Activated CD4-positive, alpha-beta T cell treated with anti-CD3 and anti-CD28 coated beads for 1 hour (primary cell): ENCODE measurements at places on chromosomes 2 and 18.

DNA sequence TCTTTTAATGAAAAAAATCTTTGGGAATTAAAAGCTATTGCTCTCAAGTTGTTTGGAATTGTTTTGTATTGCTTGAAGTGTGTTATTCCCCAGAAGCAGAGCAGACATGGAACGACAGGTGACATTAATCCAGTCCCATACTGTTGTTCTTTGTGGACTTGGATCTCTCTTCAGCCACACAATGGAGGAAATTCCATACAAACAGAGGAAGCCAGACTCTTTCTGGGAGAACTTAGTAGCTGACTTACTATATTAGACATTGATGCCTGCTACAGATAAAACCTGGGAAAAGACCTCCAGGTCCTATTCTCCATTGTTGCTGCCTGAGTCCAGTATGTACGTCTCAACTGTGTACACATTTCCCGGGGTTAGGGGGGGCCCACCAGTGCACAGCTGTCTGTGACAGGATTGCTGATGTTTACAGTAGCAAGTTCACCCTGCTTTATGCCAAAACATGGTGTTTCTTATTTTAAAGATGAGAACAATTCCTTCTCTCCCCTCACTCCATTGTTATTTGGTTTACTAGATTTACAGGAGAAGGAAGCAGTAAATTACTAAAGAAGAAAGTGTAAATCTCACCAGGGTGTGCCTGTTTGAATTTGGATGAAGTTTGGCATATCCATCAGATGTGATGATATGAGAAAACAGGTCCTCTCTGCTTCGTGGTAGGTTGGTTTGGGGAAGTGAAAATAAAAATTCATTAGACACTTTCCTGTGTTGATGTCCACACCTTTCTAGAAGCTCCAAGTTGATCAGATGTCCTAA is 142.4 kb upstream of the RBBP8 start:
- DNase-seq: no peak

GRCh38 chr2:120077896-120078295 is 65.0 kb downstream of the EPB41L5 start:
- no peak for DNase-seq

- no peak for DNase-seq
Measured at GRCh38 chr2:111623380-111623779, 260.6 kb downstream of the ANAPC1 start.

- no peak for DNase-seq
Measured at GRCh38 chr2:181553244-181553643, 96.1 kb downstream of the ITGA4 start.

DNA sequence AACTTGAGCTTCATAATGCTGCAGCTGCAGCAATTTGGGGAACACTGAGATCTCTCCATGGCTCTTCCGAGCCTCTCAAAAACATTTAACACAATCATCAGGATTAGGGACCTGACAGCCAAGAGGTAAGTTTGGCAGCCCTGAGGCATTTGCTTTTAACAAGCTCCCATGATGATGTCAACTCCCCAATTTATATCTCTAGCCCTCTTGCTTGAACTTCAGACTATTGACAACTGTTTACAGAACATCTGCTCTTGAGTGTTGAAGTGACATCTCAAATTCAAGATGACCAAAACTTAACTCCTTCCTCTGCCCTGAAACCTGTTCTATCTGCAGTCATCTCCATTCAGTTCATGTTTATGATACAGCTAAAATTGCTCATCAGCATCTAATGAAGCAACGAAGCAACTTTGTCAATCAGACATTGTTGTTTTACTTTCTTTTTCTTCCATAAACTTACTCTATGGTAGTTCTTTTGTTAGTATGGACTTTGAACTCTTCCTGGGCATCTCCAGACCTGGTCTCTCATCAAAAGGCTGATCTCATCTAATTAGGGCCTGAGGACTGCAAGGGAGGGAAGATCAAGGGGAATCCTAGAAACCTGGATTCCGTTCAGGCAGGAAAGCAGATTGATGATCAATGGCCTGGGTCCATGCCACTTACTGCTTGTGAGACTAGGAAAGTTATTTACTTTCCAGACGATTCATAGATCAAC is 48.1 kb downstream of the SEMA4F start:
- DNase-seq: no peak

DNA sequence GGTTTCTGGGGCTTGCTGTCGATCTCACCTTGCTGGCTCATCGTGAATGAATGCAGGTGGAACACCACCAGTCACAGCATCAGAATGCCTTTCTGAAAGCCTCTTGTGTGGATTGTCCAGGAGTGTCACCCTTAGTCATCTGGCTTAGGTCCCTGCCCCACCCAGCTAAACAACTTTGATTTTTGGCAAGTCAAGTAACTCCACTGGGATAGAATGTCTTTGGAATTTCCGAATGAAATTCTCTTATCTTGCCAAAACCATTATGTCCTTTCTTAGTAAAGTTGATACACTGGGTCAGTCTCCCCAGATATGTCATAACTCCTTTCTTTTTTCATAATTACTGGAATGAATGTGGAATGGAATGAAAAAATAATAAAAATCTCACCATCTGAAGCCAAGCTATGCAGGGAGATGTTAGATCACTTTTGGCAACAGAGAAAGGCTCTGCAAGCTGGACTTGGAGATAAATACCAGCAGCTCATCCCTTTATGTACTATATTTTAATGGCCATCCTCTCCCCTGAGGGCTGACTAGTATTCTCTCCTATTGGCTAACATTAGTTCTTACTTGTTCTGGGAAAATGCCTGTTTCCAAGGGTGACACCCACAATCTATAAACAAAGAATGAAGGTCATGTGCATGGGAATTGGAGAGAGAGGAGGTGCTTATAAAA is 35.4 kb downstream of the INSIG2 start:
- no peak for DNase-seq

- DNase-seq: no peak
Measured at GRCh38 chr2:173058097-173058496, 17.5 kb upstream of the MAP3K20 start.
